Stimulated activated CD4-positive, alpha-beta T cell treated with anti-CD3 and anti-CD28 coated beads, Interleukin-1b, Interleukin-23, amount 100 ng/mL, for 24 hours (primary cell): ENCODE measurements at places on chromosomes 7 and 10.

DNA sequence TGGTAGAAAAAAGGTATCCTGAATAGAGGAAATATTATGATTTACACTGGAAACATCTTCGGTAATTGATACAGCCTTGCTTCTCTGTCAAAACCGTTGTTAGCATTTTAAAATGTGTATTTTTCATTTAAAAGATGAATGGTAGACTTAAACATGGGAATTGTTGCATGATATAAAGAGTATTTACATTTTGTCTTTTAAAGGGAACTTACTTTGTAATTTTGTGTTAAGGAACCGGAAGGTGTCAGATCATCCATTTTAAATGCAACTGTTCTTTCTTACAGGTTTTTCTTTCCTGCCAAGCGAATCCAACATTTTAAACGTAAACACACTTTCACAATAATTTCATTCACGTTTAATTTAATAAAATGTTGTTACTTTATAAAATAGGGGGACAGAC lies 1.8 kb upstream of the IGF2BP3 start:
- DNase-seq, result no peak

DNA sequence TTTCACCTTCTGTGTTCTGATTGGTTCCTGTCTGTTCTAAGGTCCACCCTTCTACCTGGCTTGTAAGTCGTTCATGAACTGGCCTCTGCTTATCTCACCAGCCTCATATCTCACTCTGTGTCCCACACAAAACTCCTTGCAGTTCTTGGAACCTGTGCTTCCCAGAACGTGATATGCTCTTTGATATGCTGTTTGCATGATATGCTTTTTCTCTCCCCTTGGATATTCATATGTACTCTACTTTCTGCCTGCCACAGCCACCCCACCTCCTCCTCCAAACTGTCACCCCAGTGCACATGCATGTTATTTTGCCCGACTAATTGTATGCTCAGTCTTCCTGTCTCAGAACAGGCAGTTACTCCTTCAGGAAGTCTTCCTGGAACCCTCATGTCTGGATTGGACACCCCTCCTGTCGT lies 1.9 kb upstream of the ITPRIP start:
- no peak for DNase-seq

DNA sequence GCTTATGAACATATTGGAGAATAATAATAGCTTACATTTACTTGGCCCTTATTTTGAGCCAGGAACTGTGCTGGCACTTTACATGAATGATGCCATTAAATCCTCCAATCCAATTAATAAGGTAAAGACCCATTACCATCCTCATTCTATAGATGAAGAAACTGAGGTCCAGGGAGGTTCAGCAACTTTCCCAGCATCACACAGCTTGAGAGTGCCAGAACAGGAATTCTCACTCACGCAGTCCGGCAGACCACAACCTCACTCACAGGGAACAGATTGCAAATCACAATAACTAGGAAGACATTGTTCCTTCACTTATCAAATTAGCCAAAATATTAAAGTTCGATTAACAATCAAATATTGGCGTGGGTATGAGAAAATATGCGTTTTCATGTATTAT lies 18.3 kb downstream of the GPRIN2 start:
- DNase-seq, result no peak

DNA sequence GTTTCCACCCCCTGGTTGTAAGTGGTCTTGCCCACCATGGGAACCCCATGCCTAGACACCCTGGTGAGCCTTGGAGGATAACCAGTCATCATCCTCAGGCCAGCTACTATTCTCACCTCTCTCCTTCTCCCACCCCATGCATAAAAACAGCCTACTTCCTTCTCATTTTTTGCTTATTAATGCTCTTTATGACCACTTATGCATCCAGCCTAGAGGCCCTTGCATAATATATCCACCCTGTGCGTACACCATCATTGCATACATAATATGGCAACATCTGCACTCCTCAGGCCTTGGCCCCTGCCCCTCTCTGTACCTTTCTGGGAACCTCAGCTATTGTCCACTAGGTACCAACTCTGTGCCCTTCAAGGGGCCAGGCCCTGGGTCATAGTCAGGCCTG lies 91.0 kb downstream of the CDH23 start:
- DNase-seq, result no peak

DNA sequence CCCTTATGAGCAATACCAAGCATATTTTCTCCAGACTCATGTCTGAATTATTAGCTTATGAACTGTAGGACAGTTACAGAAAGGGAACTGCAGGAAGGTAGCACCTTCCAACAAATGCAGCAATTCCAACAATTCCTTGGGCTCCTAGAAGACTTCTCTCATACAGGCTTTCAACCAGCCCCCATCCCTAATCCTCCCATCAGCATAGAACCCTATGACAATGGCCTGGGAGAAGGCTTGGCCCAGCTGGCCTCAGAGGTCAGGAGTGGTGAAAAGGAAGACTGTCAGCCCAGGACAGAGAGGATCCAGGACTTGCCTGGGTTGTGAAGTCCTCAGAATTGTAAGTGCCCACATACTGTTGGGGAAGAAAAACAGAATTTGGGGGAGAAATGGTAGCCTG lies 5.9 kb downstream of the VPS41 start:
- no peak for DNase-seq

GRCh38 chr7:111760043-111760442 lies 197.8 kb upstream of the IMMP2L start:
- DNase-seq, result no peak

- no peak for DNase-seq
Observed at GRCh38 chr10:132702601-132703418, 83.1 kb downstream of the NKX6-2 start.

DNA sequence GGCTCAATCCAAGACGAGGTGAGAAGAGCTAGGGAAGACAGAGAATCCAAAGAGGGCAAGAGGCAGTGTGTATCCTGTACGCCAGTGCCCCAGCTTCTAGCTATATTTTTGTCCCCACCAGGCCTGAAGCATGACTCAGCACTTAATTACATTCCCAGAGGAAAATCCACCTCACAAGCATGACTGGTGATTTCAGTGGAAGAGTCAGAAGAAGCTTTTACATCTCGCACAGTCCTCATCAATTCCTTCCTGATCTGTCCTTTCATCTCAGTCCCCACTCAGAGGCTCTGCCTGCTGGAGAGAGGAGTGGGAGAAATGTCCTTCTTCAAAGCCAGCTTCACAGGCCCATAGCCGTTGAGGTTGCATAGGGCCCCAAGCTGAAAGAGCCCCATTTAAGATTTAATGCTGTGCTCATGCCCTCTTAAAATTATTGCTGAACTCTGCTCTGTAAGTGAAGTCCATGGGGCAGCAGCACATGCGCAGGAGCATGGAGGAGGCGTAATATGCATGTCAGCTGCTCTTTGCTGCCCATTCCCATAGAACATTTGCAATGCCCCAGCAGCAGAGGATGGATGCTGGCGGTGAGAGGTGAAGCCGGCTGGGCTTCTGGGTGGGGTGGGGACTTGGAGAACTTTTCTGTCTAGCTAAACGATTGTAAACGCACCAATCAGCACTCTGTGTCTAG lies 39.0 kb upstream of the AOAH start:
- no peak for DNase-seq

GRCh38 chr7:101575721-101576120 lies 53.4 kb downstream of the MYL10 start:
- DNase-seq, result no peak

GRCh38 chr10:128563904-128564303 lies 437.7 kb upstream of the MKI67 start:
- DNase-seq, result no peak

DNA sequence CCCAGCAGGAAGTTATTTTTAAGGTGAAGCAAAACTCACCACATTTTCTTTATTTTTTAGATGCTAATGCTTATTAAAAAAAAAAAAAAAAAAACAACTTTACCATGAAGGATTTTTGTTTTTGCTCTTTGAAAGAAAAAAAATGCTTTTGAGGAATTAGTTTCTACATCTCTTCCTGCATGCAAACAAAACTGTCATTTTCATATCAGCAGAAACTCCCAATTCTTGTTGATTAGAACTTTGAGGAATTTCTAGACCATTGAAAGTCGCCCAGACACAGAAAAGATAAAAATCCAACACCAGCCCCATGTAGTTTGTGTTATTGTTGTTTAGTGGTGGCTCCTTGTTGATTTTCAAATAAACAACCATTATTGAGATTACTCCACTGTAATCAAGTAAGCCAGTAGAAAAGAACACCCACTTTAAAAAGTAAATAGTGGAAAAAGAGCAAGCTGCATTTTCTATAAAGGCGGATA lies 14.3 kb downstream of the SKIDA1 start:
- DNase-seq, result no peak
